ENCODE measurements at places on chromosomes 7 and 10. TPM values are rescaled to one million over a fixed set of nuclear protein-coding genes. Genes with fewer than 3 reads are reported as not detected.

HOXA3 gene
- total RNA-seq, result not detected

SPDYE5 gene
- total RNA-seq, result not detected

HTR7 gene
- 0.89 TPM for total RNA-seq

DNA sequence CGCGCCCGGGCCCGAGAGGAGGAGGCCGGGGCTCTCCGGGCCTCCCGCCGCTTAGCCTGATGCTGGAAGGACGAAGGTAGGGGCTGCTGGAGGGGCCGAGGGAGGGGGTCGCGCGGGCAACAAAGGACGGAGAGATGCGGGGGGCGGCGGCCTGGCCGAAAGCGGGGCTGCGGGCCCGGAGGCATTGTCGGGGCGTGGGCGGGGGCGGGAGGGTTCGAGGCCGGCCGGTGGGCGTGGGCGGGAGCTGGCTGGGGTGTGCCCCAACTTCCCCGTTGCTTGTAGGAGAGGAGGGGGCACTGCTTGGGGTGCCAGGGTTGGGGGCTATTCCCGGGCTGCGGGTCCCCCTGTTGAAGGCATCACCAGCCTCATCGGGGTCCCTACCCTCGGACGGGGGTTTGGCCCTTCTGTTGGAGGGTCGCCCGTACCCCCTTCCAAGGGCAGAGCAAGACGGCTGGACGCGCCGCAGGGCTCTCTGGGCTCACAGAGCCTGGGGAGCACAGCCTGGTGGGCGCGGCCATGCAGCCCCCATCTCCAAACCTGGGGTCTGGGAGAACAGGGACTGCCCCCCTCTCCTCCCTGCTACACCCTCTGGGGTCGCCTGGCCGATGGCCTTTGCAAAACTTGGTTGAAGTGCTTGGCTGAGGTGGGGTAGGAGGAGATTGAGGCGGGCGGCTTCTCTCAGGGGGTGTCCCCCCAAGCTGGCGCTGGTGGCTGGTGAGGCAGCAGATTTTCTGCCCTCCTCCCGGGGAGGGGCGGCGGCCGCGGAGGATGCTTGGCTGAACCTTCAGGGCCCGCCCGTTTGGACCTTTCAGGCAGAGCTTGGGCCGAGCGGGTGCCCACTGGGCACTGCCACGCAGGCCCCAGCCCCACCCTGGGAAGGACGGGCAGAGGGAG lies 699 bp downstream of the CLIP2 start:
- H3K36me3 ChIP-seq, result no peaks in the 10 kb centered on the region
- no peak for DNase-seq
- H3K4me3 ChIP-seq, result peak overlapping the region; percentile 85
- peaks cover 20% of the 10 kb centered on the region for H3K4me1 ChIP-seq
- peak overlapping the region; percentile 64 for H3K27ac ChIP-seq

GRCh38 chr10:35011771-35012191 lies 78.4 kb downstream of the CUL2 start:
- H3K27me3 ChIP-seq, result no peaks in the 10 kb centered on the region
- H3K4me1 ChIP-seq, result no peaks in the 10 kb centered on the region
- H3K27ac ChIP-seq, result no peak overlapping the region
- DNase-seq, result peak; percentile 41
- H3K36me3 ChIP-seq, result peaks cover 17% of the 10 kb centered on the region

DNA sequence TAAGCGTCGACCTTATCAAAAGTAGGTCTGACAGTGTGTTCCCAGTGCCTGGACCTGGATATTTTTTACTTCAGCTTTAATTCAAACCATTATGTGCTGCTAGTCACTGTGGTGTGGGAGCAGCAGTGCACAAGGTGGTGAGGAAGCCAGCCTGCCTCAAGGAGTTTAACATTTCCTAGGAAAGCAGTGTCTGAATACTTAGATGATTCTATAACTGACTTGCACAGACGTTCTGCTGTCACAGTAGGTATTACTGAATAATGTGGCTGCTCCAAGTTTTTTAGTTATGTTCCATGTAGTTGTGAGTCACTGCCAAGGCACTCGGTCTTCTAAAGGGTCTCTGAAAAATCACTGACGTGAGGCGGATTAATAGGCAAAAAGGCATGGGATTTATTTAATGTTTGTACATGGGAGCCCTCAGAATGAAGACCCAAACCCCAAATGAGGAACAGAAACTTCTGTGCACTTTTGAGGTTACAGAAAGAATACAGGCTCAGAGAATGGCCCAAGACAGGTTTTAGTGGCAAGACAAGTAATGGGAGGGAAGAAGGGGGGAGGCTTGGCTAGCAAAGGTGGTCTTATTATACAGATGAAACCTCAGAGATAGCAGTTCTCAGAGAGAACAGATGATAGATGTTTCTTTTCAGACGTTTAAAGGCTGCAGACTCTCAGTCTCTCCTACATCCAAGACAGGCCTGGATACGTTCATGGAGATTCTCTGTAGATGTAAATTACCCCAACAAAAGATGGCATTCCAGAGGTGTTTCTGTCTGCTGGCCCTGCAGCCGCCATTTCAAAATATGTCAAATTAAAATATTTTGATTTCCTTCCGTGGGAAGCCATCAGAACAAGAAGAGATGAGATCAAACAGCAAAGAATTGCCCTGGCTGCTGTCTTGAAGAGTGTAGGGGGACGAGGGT lies 209.3 kb downstream of the SDK1 start:
- peaks cover 5% of the 10 kb centered on the region for H3K4me1 ChIP-seq
- H3K4me3 ChIP-seq, result no peak overlapping the region
- H3K27me3 ChIP-seq, result no peaks in the 10 kb centered on the region
- no peaks in the 10 kb centered on the region for H3K36me3 ChIP-seq
- peak; percentile 50 for DNase-seq
- H3K27ac ChIP-seq, result no peak overlapping the region

DNA sequence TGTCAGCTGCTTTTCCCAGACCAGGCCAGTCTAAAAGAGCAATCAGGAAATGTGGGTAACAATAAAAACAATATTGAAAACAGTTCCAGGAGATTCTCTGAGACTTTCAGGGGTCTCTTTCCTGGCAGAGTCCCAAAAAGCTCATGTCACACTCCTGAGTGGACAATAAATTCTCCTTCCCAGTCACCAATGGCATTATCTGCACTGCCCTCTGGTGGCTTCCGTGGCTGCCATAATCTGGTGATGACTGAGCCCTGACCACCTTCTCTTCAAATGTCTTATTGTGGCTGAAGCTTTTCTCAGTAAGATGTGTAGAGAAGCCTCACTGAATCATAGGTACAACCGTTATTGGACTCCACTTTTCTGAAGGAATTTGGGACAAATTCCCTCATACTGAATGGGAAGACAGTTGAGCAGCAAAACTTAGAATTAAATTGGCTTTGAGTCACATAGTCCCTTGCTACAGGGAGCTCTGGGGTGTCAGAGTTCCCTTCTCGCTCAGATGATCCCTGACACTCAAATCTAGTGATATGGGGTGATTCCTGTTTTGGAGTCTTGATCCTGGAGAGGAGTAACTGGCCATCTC lies 24.4 kb upstream of the ASAH2 start:
- H3K4me1 ChIP-seq, result no peaks in the 10 kb centered on the region
- no peaks in the 10 kb centered on the region for H3K36me3 ChIP-seq
- peaks cover 15% of the 10 kb centered on the region for H3K27me3 ChIP-seq
- no peak for DNase-seq
- H3K4me3 ChIP-seq, result no peak overlapping the region

GRCh38 chr10:22715290-22715625 lies 880 bp upstream of the PIP4K2A start:
- no peaks in the 10 kb centered on the region for H3K36me3 ChIP-seq
- no peak for DNase-seq
- H3K4me1 ChIP-seq, result peaks cover 15% of the 10 kb centered on the region
- no peak overlapping the region for H3K4me3 ChIP-seq
- H3K27me3 ChIP-seq, result no peaks in the 10 kb centered on the region
- no peak overlapping the region for H3K27ac ChIP-seq

GRCh38 chr7:77813180-77813579 lies 14.6 kb downstream of the PHTF2 start:
- DNase-seq, result no peak
- H3K4me1 ChIP-seq, result peaks cover 10% of the 10 kb centered on the region
- H3K36me3 ChIP-seq, result no peaks in the 10 kb centered on the region
- no peaks in the 10 kb centered on the region for H3K27me3 ChIP-seq
- H3K4me3 ChIP-seq, result no peak overlapping the region

- DNase-seq, result no peak
- no peaks in the 10 kb centered on the region for H3K4me1 ChIP-seq
- no peaks in the 10 kb centered on the region for H3K27me3 ChIP-seq
- no peak overlapping the region for H3K27ac ChIP-seq
- H3K4me3 ChIP-seq, result no peak overlapping the region
Observed at GRCh38 chr7:130804220-130804619, 70.2 kb upstream of the KLF14 start.

GRCh38 chr7:34844406-34844805 lies 186.4 kb downstream of the NPSR1 start:
- no peaks in the 10 kb centered on the region for H3K36me3 ChIP-seq
- no peak for DNase-seq
- peaks cover 10% of the 10 kb centered on the region for H3K4me1 ChIP-seq
- H3K27ac ChIP-seq, result no peak overlapping the region
- H3K27me3 ChIP-seq, result no peaks in the 10 kb centered on the region

- DNase-seq, result no peak
- H3K4me3 ChIP-seq, result no peak overlapping the region
- no peak overlapping the region for H3K27ac ChIP-seq
- no peaks in the 10 kb centered on the region for H3K36me3 ChIP-seq
- H3K27me3 ChIP-seq, result peaks cover 2% of the 10 kb centered on the region
- no peaks in the 10 kb centered on the region for H3K4me1 ChIP-seq
Observed at GRCh38 chr10:5354068-5354467, 10.7 kb upstream of the UCN3 start.

DNA sequence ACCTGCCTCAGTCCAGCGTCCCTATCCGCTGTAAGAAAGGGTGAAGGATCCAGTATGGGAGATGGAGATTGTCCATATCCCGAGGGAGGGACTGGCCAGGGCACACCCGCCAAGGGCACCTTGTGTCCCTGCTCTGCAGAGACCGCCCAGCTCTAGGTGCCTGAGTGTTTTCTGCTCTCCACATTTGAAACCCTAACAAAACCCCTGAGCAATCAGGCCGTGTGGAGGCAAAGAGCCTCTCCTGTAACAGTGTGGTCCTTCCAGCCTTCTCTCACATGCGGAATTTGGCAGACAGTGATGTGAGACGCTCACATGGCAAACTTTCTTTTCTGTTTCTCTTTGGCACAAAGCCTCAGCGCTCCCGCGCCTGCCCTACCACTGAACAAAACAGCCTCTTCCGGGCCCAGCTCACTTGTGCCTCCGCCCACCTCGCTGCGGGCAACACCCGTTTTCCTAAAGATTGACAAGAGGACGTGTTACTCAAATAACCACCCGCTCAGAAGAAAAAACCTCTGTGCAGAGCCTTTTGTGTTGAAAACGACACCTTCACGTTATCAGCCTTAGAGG lies 514.8 kb downstream of the DNAJB6 start:
- peak; percentile 1 for DNase-seq
- H3K4me3 ChIP-seq, result no peak overlapping the region
- H3K27ac ChIP-seq, result no peak overlapping the region
- no peaks in the 10 kb centered on the region for H3K36me3 ChIP-seq
- H3K27me3 ChIP-seq, result no peaks in the 10 kb centered on the region

GRCh38 chr7:91864070-91864469 lies 16.4 kb downstream of the MTERF1 start:
- H3K27me3 ChIP-seq, result no peaks in the 10 kb centered on the region
- no peak overlapping the region for H3K27ac ChIP-seq
- H3K4me1 ChIP-seq, result no peaks in the 10 kb centered on the region
- no peak for DNase-seq
- no peaks in the 10 kb centered on the region for H3K36me3 ChIP-seq
- H3K4me3 ChIP-seq, result no peak overlapping the region

DNA sequence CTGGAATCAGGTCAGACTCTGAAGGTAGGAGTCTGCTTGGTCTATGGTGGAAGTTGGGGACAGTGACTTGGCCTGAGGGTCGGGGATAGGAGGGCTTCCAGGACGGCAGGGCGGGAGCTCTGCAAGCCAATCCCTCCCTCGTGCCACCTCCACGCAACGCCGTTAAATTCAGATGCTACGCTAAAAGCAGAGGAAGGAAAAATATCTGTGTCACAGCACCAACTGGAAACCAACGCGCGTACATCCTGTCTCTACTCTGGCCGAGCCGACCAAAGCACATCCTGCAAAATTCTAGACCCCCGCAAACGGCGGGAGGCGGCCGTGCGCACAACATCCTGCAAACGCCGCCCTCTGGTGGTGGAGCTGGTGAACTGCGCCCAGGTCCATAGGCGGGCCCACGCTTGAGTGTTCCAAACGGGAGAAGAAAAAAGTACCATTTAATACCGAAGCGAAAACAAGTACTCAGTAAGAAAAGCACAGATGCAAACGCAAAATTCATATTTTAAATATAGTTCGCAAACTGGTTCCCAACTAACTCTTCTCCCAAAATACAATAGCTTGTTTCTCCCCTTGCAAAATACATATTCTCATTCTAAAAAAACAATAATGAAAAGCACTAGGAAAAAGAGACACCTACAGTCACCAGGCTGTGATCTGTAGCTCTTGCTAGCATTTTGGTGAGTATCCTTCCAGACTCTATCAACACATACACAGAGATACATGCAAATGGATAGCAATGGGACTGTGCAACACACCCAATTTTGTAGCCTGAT lies 45.7 kb upstream of the HSPA12A start:
- H3K27me3 ChIP-seq, result peaks cover 3% of the 10 kb centered on the region
- H3K36me3 ChIP-seq, result no peaks in the 10 kb centered on the region
- peaks cover 10% of the 10 kb centered on the region for H3K4me1 ChIP-seq
- no peak overlapping the region for H3K27ac ChIP-seq
- peak overlapping the region; percentile 32 for H3K4me3 ChIP-seq
- peak; percentile 50 for DNase-seq

GRCh38 chr7:88002617-88003016 lies 68.6 kb downstream of the ADAM22 start:
- H3K4me1 ChIP-seq, result no peaks in the 10 kb centered on the region
- no peak overlapping the region for H3K27ac ChIP-seq
- no peaks in the 10 kb centered on the region for H3K36me3 ChIP-seq
- H3K4me3 ChIP-seq, result no peak overlapping the region
- H3K27me3 ChIP-seq, result no peaks in the 10 kb centered on the region

GRCh38 chr10:102389894-102390293 lies 5.6 kb upstream of the NFKB2 start:
- peaks cover 10% of the 10 kb centered on the region for H3K4me1 ChIP-seq
- no peak overlapping the region for H3K27ac ChIP-seq
- peaks cover 10% of the 10 kb centered on the region for H3K27me3 ChIP-seq
- H3K36me3 ChIP-seq, result no peaks in the 10 kb centered on the region
- H3K4me3 ChIP-seq, result no peak overlapping the region

DNA sequence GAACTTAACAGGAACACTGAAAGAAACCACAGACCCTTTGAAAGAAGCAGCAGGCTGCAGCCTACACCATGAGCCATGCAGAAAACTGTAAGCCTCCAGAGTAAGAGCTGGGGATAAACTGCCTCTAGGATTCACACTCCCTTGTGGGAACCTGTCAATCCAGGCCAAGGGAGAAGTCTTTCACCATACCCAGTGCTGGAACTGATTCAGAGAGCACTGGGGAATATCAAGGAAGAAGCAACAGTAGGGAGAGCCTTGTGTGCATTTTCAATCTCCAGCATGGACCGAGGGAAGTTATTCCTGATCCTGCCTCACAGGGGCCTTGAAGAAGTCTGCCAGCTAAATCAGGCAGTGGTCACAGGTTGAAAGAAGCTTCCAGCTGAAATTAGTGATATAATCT lies 282.2 kb downstream of the AGMO start:
- DNase-seq, result no peak
- H3K27ac ChIP-seq, result no peak overlapping the region
- H3K4me3 ChIP-seq, result no peak overlapping the region
